NCI-H187 (cell line): ENCODE measurements at places on chromosomes 4 and X.
A peak's percentile ranks its signal among the peaks of the same experiment; 100 is the strongest.

DNA sequence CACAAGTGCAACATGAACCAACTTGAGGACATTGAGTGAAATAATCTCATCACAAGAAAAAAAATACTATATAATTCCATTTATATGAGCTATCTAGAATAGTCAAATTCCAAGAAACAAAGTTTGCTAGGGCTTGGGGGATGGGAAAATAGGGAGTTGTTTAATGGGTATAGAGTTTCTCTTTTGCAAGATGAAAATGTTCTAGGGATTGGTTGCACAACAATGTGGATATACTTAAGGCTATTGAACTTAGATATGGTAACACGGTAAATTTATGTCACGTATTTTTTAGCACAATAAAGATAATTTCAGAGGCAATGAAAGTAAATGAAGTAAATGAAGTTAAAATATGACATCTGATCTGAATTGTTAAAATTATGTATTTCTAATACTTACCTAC lies 7.9 kb downstream of the MFSD8 start:
- DNase-seq = no peak

GRCh38 chr4:106343865-106344646 lies 24.5 kb downstream of the GIMD1 start:
- DNase-seq = no peak

- no peak for DNase-seq
Observed at GRCh38 chr4:83699358-83699757, 163.4 kb downstream of the GPAT3 start.

GRCh38 chr4:4787421-4787820 lies 72.0 kb upstream of the MSX1 start:
- DNase-seq = no peak

DNA sequence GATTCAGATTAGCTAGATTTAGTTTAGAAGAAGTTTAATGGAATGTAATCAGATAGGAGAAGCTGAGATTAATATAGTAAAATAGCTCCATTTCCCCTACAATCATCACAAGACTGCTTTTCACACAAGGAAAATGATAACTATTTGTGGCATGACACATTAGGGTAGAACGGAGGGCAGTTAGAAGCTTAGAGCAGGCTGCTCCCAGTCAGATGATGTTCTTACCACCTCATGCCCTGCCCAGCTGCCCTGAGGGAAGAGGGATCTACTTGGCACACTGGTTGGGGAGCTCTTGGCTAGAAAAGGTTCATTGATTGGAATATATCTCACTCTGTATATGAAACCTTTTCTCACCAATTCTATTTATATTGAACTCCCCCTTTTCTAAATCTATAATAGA lies 180.7 kb upstream of the IL15 start:
- no peak for DNase-seq

DNA sequence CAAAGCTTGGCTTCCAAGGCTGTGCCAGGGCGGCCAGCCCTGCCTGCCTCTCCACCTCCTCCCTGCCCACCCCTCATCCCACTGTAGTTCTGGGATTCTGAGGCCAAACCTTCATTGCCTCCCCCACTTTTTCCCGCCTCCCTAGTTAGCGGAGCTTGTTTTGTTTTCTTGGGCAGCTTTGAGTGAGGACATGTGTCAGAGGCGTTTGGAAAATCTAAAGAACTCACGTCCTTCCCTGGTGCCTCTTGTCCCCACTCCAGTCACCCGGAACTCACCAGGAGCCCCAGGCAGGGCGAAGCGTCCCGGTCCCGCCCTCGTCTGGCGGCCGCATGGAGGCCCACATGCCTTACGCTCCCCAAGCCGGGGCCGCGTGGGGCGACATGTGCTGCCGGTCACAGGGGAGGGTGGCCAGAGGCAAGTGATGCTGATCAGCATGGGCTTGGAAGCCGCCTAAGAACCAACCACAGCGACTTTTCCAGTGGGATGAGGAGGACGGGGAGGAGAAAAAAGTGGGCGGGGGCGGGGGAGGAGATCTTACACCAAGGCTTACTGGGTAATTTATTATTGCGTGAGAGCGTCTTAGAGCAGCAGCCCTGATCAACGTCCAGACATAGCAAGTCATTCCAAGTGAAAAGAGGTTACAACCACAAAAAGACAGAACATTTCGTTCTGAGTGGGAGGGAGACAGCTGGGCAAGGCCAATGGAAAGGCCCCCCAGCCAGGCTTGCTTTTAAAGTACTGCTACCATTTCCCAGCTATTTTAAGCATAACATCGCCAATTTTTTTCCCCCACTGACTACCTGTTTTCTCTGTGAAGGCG lies 48.5 kb downstream of the PRPS1 start:
- DNase-seq = no peak

DNA sequence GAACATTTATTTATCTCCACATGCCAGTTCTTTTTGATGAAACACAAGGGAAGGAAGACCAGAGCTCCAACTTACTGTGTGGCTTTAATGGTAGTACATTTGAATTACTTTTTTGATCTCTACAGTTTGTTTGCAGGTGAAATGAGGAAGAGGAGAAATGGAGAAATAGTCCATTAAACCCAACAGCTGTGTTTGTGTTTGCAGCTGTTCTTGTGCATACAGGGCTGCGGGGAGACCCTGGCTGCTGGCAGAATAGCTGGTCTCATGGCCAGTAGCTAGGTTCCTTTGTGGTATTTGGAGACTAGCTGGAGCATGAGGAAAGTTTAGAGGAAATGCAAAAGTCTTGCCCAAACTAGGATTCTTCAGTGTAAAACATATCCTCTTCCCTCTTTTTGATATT lies 374.8 kb downstream of the GPAT3 start:
- DNase-seq = no peak

DNA sequence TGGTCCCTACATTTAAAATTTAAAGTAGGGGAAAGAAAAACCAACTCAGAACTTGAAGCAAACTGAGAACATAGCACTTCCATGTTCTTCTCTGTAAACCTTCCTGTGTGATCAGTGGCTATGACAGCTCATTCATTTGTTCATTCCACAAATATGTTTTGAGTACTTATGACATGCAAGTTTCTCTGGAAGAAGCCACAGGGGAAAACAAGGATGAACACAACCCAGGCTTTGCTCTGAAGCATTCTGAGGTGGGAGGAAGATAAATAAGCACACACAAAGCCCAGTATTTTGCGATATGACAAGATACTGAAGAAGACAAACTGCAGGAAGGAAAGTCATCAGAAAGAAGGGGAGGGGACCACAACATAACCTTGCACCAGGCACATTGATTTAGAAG lies 96.4 kb downstream of the CHIC2 start:
- DNase-seq = no peak

GRCh38 chr4:155403886-155404285 lies 27.1 kb upstream of the MAP9 start:
- DNase-seq = no peak

DNA sequence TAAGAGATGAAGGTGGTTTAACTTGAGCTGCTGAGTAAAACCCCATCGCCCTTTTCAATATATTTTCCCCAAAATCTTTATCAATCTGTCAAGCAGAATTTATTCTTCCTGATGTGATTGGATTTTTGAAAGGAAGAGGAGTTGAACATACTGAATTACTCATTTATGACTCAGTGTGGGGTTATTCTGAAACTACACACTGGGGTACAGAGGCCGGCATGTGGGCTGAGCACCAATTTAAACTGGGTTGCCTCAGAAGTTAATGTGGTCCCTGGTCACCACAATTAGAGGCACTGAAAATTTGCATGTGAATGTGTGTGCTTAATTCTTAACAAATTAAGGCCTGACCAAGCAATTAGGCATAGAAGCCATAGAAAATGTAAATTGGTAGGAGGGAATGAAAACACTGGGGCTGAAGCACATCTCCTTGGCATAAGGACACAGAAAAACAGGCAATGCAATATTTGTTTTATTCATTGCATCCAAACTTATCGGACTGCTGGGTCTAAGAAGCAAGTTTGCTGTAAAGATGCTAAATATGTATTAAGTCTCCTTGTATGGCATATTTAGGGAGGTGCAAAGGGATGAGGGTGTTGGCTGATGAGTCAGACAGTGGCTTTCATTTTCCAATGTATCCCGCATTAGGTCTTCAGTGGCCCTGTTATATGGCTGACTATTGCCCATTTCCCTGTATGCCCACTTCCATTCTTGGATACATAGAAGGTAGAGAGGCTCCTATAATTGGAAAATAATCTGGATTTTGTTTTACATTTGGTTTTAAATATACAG lies 170.9 kb downstream of the IL15 start:
- DNase-seq = no peak

DNA sequence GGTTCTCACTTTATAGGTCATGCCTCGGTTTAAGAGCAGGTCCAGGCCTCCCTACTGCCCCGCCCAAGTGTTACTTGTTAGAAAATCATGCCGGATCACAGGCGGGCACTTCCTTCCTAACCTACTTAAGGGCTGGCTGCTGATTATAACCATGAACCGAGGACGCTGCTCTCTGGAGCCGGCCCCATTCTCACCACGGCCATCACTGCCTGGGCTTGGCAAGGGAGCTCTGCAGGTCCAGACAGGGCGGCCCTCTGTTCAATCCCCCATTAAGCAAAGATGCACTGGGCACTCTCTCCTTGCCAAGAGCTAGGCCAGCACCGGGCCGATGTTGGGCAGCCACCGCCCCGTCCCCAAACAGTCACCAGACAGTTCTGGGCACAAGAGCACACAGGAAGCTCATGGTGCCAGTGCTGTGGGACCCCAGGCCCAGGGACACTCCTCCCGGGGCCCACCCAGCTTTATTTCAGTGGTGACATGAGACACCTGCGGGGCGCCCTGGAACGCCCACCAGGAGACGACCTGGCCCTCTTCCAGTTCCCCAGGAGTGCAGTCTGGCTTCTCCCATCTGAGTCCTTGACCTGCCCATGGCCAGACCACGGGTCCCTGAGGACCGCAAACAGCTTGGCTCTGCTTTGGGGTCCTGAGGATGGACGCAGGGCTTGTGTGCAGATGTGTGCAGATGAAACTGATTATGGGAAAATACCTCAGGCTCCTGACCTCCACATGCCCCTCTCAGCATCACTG lies 44.0 kb downstream of the ABLIM2 start:
- no peak for DNase-seq

DNA sequence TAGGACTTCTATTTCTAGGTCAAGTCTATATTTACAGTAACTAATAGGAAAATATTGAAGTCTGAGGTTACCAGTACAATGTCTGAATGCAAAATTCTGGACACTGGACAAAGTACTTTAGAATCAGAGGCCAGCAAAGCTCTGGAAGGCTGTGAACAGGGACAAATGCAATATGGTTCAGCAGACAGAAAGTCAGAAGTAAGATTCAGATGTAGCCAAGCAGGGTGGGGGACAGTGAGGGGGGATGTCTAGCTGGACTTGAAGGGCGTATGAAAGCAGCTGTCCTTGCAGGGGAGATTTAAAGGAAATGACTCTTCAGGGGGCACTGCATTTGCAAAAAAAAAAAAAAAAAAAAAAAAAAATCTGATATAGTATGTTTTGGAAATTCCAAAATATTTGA lies 2.9 kb downstream of the SORBS2 start:
- no peak for DNase-seq

- no peak for DNase-seq
Observed at GRCh38 chr4:55215087-55215486, 89.7 kb upstream of the KDR start.

DNA sequence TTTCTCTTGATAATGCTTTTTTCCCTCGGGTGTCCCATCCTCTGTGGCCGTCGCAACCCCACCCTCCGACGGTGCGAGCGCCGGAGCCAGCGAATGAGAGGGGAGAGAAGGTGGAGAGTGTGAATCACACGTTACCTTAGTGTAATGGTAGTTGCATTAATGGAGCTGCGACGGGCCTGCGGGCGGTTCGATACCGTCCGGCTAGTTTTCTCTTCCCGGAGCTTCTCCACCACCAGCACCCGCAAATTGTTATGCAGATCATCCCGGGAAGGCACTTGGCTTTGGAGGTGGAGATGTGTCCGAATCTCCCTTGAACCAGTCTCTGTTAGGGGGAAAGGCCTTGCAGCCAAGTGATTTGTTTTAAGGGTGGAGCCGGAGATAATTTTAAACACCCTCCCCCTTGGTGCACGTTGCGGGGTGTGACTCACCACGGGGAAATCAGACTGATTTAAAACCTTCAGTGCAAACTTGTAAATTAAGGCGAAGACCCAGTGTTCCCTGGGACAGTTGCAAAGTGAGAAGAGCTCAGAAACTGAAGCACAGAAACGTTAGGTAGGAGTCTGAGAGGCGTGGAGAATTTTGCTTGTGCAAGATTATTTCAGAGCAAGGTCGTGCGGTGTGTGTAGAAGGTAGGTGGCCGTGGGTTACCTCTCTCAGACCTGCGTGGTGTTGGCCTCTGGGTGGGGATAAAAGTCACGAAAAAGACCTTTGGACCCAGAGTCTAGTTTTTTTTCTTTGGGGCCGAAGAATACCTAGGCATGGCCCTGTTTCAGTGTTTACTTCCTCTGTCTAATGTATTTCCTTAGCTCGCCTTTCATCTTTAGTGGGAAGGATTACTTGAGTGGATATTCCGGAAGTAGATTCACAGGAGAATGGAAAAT lies 1.3 kb downstream of the AFF1 start:
- peak; percentile 31 for DNase-seq

GRCh38 chrX:53732797-53733196 lies 46.3 kb upstream of the HUWE1 start:
- no peak for DNase-seq

GRCh38 chrX:132968296-132968949 lies 10.0 kb upstream of the HS6ST2 start:
- DNase-seq = no peak

DNA sequence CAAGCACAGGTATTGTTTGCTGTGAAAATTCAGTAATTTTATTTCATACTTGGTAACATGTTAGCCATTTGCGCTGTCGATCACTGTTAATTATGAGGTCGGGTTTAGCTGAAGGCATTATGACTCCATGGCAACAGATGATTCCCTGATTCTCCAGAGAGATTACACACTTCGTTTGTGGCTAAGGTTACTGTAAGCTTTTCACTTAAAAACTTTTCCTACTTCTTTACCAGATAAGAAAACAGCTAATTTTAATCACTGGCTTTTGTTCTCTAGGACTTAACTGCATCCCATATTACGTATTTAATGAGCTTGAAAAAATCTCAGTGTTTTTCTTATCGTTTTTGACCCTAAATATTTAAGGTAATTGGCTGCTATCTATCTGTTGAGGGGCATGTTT lies 2.1 kb downstream of the GSTCD start:
- no peak for DNase-seq

- no peak for DNase-seq
Observed at GRCh38 chr4:683982-684622, 4.8 kb downstream of the SLC49A3 start.
